ENCODE measurements at places on chromosomes 4 and X. TPM values are rescaled to one million over a fixed set of nuclear protein-coding genes. Genes with fewer than 3 reads are reported as not detected.

DNA sequence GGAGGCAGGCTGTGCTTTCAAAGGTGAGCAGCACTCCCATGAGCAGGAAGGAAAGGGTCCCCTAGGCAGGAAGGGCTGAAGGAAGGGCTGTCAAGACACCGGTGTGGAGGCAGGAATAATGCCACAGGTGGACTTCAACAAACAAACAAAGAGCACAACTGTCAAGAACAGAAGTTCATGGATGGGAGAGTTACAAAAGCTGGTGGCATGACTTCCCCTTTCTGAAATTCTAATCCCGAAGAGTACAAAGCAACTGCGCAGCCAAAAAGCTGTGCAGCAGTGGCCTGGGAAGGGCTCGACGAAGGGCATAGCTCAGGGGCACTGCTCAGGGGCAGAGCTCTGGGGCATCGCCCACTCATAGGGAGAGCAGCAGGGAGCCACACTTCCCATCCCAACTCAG lies 582.3 kb upstream of the DIPK2B start:
- no peak overlapping the region for H3K27ac ChIP-seq
- H3K4me3 ChIP-seq, result no peak overlapping the region
- H3K4me1 ChIP-seq, result peaks cover 20% of the 10 kb centered on the region

DNA sequence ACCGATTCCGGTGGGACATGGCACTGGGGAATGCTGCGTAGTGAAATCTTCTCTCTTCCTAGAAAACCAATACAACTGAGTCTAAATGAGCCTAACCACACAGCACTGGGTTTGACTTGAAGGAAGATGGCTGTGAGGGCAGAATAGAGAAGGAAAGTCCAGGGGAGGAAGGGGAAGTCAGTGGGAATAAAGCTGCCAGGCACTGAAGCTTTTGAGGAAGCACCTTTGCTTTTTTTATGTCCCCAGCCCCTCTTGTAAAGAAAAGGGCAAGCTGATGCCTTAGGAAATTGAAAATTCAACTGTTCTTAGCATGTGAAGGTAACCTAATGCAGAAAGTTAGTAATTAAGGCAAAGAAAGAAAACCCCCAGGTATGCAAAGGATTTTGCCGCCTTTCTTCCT lies 20.6 kb downstream of the MED28 start:
- H3K4me3 ChIP-seq, result no peak overlapping the region
- no peaks in the 10 kb centered on the region for H3K4me1 ChIP-seq
- no peaks in the 10 kb centered on the region for H3K27me3 ChIP-seq
- DNase-seq, result no peak

- no peak for DNase-seq
- H3K4me3 ChIP-seq, result no peak overlapping the region
- H3K27ac ChIP-seq, result no peak overlapping the region
- H3K4me1 ChIP-seq, result no peaks in the 10 kb centered on the region
Observed at GRCh38 chr4:164215113-164215741, 538.7 kb upstream of the SMIM31 start.

- no peaks in the 10 kb centered on the region for H3K27me3 ChIP-seq
- no peak overlapping the region for H3K4me3 ChIP-seq
- H3K36me3 ChIP-seq, result no peaks in the 10 kb centered on the region
- no peak for DNase-seq
- H3K27ac ChIP-seq, result no peak overlapping the region
Observed at GRCh38 chr4:41069838-41070237, 144.5 kb downstream of the APBB2 start.

DNA sequence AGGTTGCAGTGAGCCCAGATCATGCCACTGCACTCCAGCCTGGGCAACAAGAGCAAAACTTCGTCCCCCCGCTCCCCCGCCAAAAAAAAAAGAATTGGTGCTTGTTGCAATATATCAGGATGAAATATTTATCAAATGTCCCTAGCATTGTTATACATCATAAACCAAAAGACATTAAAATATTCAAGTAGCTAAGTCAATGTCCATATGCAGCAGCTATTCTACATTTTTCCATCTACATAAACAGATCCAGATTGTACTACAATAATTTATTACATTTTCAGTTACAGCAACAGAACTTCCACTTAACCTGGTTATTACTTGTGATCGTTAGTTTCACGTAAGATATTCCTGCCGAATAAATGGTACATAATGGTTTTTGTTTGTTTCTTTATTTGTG lies 64.1 kb downstream of the ARAP2 start:
- H3K27ac ChIP-seq, result no peak overlapping the region
- no peaks in the 10 kb centered on the region for H3K36me3 ChIP-seq
- H3K4me1 ChIP-seq, result no peaks in the 10 kb centered on the region
- H3K27me3 ChIP-seq, result no peaks in the 10 kb centered on the region

- no peaks in the 10 kb centered on the region for H3K36me3 ChIP-seq
- H3K4me3 ChIP-seq, result no peak overlapping the region
- H3K27ac ChIP-seq, result no peak overlapping the region
- no peaks in the 10 kb centered on the region for H3K4me1 ChIP-seq
Observed at GRCh38 chr4:163462556-163462955, 11.0 kb downstream of the TKTL2 start.

GRCh38 chr4:188613976-188614375 lies 474.7 kb downstream of the TRIML1 start:
- no peak overlapping the region for H3K27ac ChIP-seq
- DNase-seq, result no peak
- H3K36me3 ChIP-seq, result no peaks in the 10 kb centered on the region
- no peak overlapping the region for H3K4me3 ChIP-seq

DNA sequence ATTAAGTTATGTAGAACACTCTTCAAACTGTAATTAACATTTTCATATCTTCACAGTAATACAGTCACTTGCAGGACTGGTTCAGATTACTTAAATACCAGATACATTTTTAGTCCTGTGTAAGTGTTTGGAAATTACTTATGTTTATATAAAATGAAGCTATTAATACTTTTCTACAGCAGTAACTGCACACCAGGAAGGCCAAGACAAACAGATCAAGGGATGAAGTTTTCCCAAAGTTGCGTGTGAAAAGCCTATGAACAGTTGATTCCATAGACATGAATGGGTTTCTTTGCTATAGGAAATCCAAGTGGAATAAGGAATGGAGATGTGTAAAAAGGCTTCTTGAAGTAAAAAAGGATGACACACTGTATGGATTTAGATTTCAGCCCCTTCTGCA lies 28.9 kb upstream of the DRP2 start:
- no peak overlapping the region for H3K4me3 ChIP-seq
- H3K27ac ChIP-seq, result no peak overlapping the region
- H3K27me3 ChIP-seq, result peaks cover 2% of the 10 kb centered on the region
- H3K36me3 ChIP-seq, result no peaks in the 10 kb centered on the region

Gene IBSP
- total RNA-seq, result not detected

Gene RAP1GDS1
- total RNA-seq, result 39.7 TPM

Gene FAT4
- 11.8 TPM for total RNA-seq

Gene CXorf49
- not detected for total RNA-seq

Gene MTTP
- 0.26 TPM for total RNA-seq

Gene NUDT10
- not detected for total RNA-seq

Gene FAM47A
- total RNA-seq, result not detected

Gene GPR119
- total RNA-seq, result not detected
